ENCODE measurements at places on chromosomes 13 and 19. TPM values are rescaled to one million over a fixed set of nuclear protein-coding genes. Genes with fewer than 3 reads are reported as not detected.

DNA sequence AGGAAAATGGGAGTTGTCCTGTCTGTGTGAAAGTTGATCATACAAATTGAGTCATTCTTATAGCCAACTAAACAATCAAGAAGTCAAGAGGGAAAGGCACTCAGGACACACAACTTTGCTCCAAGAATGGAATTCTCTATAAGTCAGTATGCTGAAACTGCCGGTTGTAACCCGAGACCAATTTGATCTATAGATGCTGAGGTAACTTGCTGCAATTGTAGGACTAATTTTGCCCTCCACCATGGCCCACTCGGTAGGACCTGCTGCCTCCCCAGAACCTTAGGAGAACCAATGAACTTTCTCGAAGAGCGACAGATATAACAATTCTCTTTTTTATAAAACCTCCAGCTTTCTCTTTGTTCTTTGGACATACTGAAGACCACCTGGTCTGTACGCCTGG lies 157.0 kb downstream of the RNF17 start:
- H3K27me3 ChIP-seq = no peaks in the 10 kb centered on the region
- peaks cover 11% of the 10 kb centered on the region for H3K4me1 ChIP-seq
- no peak overlapping the region for H3K4me3 ChIP-seq
- H3K27ac ChIP-seq = no peak overlapping the region
- DNase-seq = no peak

- peak overlapping the region; percentile 87 for H3K4me3 ChIP-seq
- no peaks in the 10 kb centered on the region for H3K27me3 ChIP-seq
- H3K4me1 ChIP-seq = peaks cover 8% of the 10 kb centered on the region
- peak overlapping the region; percentile 89 for H3K27ac ChIP-seq
- H3K36me3 ChIP-seq = peaks cover 3% of the 10 kb centered on the region
- no peak for DNase-seq
Measured at GRCh38 chr19:46787040-46787330, 1.4 kb downstream of the SLC1A5 start.

- H3K4me1 ChIP-seq = no peaks in the 10 kb centered on the region
- H3K27ac ChIP-seq = no peak overlapping the region
- no peak for DNase-seq
- no peaks in the 10 kb centered on the region for H3K36me3 ChIP-seq
Measured at GRCh38 chr13:35566340-35566739, 89.9 kb upstream of the MAB21L1 start.

DNA sequence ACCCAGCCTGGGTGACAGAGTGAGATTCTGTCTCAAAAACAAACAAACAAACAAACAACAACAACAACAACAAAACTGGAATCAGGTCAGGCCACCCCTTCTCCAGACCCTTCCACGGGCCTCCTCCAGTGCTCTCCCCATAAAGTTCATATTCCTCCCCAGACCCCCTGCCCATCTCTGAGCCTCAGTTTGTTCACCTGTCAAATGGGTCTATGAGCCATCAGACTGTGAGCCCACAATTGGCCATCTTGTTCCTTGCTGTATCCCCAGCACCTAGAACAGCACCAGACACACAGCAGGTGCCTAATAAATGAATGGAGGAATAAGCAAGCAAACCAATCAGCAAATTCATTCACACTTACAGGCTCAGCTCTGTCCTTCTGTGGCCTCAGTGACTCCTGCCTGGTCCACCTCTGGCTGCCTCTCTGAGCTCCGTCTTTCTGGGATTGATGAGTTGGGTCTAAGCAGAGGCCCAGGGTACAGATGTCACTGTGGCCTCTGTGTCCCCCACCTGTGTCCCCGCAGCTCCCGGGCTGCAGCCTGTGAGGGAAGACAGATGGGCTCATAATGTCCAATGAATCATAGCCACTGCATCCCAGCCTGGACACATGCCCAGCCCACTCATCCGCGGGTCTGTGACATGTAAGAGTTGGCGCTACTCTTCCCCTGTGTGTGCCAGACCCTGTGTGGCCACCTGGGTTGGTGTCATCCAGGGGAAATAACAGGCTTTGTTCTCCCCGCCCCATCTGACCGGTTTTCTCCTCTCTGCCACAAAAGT lies 19.6 kb upstream of the PTPRS start:
- no peaks in the 10 kb centered on the region for H3K4me1 ChIP-seq
- H3K36me3 ChIP-seq = no peaks in the 10 kb centered on the region
- no peak for DNase-seq

DNA sequence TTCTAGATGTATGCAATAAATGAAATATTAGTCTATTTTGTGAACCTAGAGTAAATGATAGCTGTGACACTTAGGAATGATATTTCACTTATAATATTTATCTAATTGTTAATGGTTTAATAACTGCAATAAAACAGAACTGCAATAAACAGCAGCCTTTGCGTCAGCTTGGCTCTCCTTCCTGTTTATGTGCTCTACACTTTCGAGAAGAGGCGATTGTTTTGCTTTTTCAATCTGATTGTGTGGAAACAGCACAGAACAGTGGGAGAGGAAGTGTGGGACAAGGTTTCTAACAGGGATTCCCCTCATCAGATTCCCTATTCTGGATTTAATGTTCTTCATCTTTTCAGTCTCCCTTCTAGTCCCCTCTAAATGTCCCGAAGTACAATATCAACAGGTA lies 17.3 kb upstream of the TRPC4 start:
- no peaks in the 10 kb centered on the region for H3K4me1 ChIP-seq
- H3K27ac ChIP-seq = no peak overlapping the region
- no peak for DNase-seq
- no peaks in the 10 kb centered on the region for H3K27me3 ChIP-seq
- no peaks in the 10 kb centered on the region for H3K36me3 ChIP-seq
- H3K4me3 ChIP-seq = no peak overlapping the region

GRCh38 chr13:105202354-105202753 lies 1333.1 kb downstream of the EFNB2 start:
- H3K27me3 ChIP-seq = no peaks in the 10 kb centered on the region
- H3K4me3 ChIP-seq = no peak overlapping the region
- no peaks in the 10 kb centered on the region for H3K36me3 ChIP-seq
- no peak overlapping the region for H3K27ac ChIP-seq
- H3K4me1 ChIP-seq = no peaks in the 10 kb centered on the region

DNA sequence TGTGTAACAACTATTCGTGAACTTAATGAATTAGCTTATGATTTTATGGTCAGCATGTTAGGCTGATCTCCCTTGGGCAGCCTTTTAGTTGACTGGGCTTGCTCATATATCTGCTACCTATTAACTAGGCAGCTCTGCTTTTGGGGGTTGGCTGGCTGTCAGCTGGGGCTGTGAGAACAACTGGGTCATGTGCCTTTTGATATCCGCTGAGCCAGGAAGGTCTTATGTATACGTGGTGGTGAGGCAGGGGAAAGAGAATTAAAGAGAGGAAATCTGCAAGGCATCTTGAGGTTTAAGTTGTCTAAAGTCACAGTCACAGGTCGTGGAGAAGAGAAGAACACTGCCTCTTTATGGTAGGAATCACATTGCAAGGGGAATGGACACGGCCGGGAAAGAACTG lies 206.9 kb downstream of the LMO7 start:
- no peak for DNase-seq
- H3K4me1 ChIP-seq = no peaks in the 10 kb centered on the region
- H3K27ac ChIP-seq = no peak overlapping the region
- H3K27me3 ChIP-seq = no peaks in the 10 kb centered on the region
- no peaks in the 10 kb centered on the region for H3K36me3 ChIP-seq

Gene MYPOP
- total RNA-seq = 11.1 TPM

Gene RTBDN
- total RNA-seq = 2.4 TPM

Gene EDNRB
- 0.18 TPM for total RNA-seq
